ENCODE measurements at places on chromosomes 3 and 15.

DNA sequence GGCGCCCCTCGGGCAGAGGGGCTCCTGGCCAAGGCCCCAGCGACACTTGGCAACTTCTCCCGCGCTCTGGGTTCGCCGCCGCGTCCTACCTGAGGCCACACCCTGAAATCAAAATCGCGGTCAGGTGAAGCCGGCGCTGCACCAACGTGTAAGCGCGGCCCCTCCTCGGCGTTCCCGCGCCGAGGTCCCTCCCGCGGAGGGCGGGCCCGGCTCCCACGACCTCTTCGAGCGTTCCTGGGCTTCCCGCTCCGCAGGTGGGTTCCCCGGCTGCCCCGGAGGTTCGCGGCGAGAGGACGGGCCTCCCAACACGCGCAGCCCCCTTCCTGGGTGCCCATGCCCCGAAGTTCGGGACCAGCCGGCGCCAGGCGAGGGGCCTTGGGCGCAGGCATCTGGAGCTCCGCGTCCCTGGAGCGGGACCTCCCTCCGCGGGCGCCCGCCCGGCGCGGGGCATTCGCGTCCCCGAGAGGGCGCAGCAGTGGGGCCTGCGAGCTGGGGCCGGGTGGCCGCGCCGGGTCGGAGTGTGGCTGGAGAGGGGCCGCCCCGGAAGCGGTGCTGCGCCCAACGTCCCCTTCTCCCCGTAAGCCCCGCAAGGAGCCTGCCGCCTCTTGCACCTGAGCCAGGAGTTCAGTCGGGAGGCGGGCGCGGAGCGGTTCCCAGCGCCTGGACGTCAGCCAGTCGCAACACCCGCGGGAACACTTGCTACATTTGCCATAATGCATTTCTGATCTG, 13.7 kb downstream of the PAK6 start:
- DNase-seq = no peak

DNA sequence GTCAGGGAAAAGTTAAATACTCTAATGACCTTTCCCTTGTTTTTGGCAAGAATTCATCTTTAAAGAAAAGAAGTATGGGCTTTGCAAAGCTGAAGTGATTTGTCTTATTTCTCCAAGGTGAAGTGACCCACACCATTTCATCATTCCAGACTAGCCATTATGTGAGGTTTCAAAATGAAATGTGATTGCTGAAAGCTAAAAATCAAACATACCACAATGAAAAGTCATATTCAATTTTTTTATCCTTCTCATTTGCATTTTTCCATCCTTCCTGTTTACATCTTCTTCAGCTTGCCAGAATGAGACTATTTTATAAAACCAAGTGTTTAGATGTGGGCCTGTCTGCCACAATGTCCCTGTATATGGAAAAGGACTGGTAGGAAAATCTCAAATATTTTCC, 142.3 kb upstream of the STRIT1 start:
- DNase-seq = no peak

DNA sequence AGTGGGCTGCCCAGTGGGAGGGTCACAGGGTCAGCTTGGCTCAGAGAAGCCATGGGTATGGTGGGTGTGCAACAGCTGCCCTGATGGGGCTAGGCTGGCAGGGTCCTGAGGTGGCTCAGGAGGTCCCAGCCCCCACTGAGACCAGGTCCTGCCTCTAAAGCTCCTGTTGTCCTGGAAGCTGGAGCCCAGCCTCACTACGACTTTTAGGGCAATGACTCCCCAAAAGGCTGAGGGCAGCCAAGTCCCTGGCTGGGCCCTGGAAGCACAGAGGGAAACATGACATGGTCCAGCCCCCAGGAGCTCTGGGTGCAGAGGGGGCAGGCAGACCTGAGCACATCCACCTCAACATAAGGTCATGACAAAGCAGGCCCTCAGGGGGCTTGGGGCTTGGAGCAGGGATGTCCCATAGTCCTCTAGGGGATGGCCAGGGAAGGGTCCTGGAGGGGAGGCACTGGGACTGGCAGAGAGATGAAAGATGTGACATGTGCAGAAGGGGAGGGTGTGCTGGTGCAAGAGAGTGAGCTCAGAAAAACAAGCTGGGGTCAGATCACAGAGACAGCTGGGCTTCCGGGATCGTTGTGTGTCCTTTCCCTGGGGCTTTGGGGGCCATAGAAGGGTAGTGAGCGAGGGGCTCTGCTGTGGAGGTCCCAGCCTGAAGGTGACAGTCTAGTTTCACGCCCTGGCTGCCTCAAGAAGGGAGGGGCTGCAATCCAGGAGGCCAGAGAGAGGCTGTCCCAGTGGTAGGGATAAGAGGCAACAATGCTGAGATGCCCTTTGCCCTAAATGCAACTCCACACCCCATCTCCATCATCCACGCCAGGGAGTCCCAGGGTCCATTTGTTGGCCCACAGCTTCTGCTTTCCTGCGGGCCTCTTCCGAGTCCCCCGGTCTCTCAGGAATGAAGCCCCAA, 639 bp upstream of the ITIH3 start:
- DNase-seq = no peak

DNA sequence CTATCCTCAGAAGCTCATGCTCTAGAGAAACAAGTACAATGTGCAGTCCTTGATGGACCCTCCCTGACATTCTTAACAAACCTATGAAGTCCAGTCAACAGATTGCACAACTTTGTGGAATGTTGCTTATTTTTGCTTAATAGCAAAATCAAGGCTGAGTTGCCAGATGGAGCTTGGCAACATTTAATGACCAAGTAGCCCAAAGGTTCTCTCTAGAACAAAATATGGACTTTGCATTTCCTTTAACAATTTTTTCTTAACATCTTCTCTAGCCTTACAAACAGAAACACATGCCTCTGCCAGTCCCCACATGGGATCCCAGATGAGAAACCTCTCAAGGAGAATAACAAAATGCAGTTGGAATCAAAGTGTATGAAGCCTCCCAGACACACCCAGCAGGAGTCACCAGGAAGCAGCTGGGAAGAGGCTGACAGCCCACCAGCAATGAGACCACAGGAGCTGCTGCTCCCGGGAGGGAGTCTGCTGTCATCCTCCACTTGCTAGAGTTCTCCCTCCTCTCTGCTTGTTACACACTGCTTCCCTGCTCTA, 422.5 kb upstream of the CDIN1 start:
- no peak for DNase-seq

DNA sequence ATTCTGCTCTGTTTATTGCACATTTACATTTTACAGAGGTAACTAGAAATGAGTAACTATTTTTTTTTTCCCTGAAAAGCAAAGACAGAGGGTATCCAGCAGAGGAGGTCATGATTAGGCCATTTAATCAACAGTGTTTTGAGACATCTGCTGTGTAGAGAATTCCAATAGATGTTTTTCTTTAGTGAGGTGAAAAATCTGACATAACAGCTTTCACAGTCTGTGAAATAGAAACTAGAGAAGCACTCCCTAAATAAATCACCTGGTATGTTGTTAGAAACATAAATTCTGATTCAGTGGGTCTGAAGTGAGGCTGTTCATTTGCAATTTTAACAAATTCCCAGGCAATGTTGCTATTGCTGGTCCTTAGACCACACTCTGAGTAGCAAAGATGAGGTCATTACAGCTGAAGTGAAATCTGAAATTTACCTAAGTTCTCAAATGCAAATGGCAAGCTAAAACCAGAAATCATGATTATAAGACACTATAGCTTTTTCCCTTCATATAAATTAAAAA, 329.2 kb upstream of the LRRC3B start:
- DNase-seq = no peak

- DNase-seq = no peak
These were observed 91.6 kb downstream of the CDIN1 start for GRCh38 chr15:36671017-36671416.

GRCh38 chr3:14481646-14482036, 58.5 kb downstream of the GRIP2 start:
- DNase-seq = no peak

DNA sequence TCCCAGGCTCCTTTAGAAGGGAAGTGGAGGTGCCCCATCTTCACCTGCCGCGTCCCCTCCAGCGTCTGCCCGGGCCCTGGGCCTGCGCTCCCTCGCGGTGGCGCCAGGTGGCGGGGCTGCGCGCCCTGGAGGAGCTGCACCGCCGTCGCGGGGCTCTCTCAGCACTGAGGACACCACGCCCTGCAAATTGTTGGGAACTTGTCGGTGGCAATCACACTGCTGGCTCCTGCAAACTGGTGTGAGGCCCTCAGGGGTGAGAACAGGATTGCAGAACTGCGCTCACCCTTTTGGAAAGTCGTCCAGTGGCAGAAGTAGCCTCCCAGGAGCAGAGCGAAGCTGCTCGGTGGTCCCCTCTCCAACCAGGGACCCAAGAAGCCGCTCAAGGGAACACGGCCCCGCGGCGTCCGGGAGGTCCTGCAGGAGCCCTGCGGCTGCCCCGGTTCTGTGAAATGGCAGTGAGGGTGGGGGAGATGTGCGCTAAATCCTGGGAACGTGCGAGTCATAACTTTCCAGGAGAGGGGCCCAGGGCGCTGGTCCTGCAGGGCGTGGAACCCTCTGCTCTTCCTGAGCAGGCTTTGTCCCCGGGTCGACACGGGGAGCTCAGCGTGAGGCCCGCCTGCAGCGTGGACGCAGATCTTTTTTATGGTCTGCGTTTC, 995 bp upstream of the LRRK1 start:
- peak; percentile 29 for DNase-seq

DNA sequence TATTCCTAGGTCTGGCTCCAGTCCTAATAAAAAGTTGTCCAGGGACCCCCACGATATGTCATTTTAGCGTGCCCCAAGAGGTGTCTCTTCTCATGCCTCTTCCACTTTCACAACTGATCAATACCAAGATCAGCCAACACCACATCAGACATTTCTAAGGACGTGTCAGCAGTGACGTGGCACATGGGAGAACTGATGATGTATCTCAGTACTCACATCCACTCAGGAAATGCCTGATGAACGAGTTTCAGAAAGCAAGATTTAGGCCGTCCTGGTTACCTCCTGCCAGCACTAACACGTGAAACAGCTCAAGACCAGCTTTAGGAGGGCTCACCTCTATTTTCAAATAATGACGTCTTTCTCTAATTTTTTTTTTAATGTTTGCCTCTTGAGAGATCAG, 19.6 kb downstream of the VGLL4 start:
- no peak for DNase-seq

DNA sequence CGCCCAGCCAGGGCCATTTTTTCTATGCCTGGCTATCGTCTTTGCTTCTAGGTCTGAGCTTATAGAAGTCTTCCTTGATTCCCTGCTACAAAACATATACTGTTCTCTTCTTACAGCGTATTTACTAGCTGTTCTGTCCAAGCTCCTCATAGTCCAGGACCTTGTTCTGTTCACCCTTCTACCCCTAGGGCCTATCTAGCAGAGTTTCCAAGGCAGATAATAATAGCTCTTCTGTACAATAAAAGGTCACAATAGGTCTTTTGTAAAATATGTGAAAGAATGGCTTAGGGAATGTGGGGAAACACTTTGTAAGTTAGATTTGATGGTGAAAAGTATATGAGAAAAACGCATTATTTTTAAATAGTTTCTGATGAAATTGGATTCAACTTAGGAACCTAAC, 158.2 kb downstream of the P3H2 start:
- no peak for DNase-seq

GRCh38 chr3:108037770-108038169, 53.1 kb downstream of the CD47 start:
- no peak for DNase-seq

GRCh38 chr15:63287109-63287508, 9.7 kb downstream of the APH1B start:
- no peak for DNase-seq

GRCh38 chr3:125175295-125176078, 37.1 kb downstream of the SLC12A8 start:
- DNase-seq = no peak

GRCh38 chr15:60994963-60995475, 234.1 kb downstream of the RORA start:
- no peak for DNase-seq

DNA sequence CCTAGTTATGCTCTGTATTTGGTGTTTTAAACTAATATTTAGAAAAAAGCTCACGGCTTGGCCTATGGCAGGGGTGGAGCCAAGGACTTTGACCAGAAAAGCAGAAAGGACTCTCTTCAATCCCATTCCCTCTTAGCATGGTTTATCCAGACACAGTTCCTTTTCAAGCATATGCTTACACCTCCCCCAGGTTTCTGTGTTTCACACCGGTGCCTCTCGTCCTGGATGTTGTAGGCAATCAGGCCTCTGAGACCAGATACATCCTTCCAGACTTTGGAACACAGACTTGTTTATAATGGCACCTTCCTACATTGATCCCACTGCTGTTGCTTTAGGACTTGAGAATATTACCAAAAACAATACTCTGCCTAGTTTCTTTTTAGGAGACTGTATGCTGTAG, 440.5 kb upstream of the ARPP21 start:
- no peak for DNase-seq

- DNase-seq = no peak
These were observed 187.5 kb upstream of the CNTN3 start for GRCh38 chr3:74801924-74802323.

DNA sequence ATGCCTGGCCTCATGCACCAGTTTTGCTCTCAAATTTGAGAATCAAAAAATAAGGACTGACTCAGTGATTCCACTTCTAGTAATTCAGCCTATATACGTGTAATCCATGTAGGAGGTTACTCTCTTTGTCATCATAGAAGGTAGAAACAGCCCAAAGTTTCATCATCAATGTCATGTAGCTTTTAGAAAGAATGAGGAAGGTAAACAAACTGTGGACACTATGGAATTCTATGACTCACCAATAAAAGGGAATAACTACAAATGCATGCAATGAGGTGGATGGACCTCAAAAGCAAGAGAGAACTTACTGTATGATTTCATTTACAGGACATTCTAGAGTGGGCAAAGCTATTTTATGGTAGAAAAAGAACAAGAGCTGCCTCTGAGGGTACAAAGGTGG, 93.2 kb upstream of the LRIG1 start:
- DNase-seq = no peak

- no peak for DNase-seq
These were observed 441.9 kb upstream of the THRB start for GRCh38 chr3:24936574-24936973.

DNA sequence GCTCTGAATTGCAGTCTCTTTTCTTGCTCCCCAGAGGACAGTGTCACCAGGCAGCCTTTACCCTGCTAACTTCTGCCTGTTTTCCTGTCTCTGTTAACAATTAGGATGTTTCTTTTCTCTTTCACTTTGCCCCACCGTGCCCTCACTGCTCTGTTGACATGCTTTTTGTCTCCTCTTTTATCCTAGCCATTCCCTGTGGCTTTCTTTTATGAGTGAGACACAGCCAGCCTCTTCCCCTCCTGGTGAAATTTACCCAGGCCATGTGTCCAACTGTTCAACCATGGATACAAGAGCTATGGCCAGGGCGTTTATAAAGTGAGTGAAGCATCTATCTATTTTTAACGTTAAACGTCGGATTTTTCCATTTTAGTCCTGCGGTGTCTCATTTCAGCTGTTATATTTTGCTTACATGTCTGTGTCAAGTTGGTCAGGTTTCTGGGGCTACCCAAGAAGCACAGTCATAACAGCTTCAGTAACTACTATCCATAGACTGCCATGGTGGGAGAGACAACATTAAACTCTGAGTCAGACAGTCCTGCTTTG, 443.2 kb upstream of the AZI2 start:
- no peak for DNase-seq
